ENCODE measurements at places on chromosomes 6 and 20.

DNA sequence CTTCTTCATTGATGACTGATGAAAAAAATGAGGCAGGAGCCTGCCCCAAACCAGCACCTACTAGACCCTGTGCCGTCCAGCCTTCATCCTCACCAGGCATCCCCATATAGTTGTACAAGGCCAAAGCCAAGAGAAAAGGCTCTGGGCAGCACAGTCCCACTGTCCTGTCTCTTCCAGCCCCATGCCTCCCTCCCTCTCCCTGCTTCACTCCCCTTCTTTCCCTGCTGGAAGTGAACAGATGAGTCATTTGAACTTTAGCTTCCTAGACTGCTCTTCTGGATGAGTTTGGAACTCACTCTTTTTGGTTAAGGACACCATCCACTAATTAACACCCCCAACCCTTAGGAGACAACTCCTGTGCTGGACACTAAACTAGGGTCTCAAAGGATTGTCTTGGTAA lies 235.2 kb downstream of the LRFN2 start:
- no peak for DNase-seq

DNA sequence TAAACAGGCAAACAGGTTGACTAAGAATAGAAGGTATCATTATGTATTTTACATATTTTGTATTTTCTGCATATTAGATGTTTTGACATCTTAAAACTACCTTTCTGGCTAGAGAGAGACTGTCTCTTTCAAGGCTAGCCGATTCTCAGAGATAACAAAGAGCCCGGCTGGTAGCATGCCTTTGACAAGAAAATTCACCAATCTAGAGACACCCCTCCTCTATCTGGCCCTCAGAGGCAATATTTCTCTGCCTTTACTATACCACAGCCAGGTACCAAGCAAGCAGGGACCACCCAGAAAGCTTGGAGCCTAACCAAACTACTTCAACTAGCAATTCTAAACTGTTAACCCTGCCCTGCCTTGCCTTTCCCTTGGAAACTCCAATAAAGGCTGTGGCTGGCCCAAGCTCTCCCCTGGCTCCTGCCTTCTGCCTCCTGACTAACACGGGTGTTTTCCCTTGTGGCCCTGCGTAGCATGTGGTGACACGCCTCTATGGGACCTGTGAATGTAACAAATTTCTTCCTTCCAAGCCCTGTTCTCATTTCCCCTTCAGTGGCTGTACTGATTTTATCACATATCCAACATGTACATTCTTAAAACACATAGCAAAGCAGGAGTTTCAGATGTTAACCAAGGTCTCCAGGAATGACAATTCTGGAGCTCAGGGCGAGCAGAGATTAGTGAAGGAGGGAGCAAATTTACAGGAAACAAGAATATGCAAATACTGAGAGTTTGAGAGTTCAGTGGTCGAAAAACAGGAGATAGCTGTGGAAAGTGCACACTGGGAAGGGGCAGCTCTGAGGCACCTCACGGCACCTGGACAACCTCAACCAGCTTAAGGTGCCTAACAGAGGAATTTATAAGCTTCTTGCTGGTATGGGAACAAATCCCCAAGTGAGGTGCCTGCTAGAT lies 120.8 kb downstream of the BACH2 start:
- no peak for DNase-seq

GRCh38 chr6:42533794-42534193 lies 30.0 kb upstream of the UBR2 start:
- no peak for DNase-seq

DNA sequence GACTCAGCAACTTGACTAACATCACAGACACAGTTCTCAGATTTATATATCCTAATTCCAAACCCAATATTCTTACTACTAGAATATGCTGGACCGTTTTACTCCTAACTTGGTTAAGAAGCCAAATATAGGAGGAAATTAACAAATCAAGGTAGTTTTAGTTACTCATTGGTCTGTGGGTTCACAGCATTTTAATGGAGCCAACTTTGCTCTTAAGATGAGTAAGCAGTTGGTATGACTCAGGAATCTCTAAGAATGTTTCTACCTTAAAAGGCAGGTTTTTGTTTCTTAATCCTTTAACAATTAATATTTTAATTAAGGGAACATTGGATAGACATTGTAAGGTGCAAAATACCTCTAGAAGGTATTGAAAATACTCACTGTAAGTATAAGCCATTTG lies 31.6 kb downstream of the OPRM1 start:
- DNase-seq: no peak

Measured in GM12878 (cell line).